Occipital lobe (tissue), 3 donors: ENCODE measurements at places on chromosomes 7 and 10. TPM values are rescaled to one million over a fixed set of nuclear protein-coding genes. Genes with fewer than 3 reads are reported as not detected.

The CAMK1D gene
- total RNA-seq: 18.9 TPM

The PPP1R17 gene
- total RNA-seq: 2.7 TPM

The ST8SIA6 gene
- 16.2 TPM for total RNA-seq

The ENKUR gene
- 5.0 TPM for total RNA-seq

The CCDC172 gene
- not detected for total RNA-seq

The ITPRID1 gene
- total RNA-seq: 8.6 TPM

The ZPBP gene
- total RNA-seq: 0.47 TPM

The CTAGE8 gene
- not detected for total RNA-seq

The TMEM184A gene
- total RNA-seq: not detected
